ENCODE measurements at places on chromosomes 7 and 10. TPM values are rescaled to one million over a fixed set of nuclear protein-coding genes. Genes with fewer than 3 reads are reported as not detected.

C10orf120 gene
- not detected for total RNA-seq

DNA sequence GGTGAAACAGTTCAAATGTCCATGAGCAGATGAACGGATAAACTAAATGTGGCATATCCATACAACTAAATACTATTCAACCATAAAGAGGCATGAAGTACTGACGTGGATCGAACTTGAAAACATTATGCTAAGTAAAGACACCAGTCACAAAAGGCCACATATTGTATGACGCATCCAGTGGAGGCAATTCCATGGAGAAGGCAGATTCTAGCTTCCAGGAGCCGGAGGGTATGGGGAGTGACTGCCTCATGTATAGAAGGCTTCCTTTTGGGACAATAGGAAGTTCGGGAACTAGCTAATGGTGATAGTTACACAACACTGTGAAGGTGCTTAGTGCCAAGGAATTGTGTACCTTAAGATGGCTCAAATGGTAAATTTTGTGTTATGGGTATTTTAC is 98.4 kb downstream of the VIPR2 start:
- no peak overlapping the region for H3K27ac ChIP-seq
- peaks cover 17% of the 10 kb centered on the region for H3K4me1 ChIP-seq
- peaks cover 6% of the 10 kb centered on the region for H3K36me3 ChIP-seq
- H3K4me3 ChIP-seq = no peak overlapping the region

DNA sequence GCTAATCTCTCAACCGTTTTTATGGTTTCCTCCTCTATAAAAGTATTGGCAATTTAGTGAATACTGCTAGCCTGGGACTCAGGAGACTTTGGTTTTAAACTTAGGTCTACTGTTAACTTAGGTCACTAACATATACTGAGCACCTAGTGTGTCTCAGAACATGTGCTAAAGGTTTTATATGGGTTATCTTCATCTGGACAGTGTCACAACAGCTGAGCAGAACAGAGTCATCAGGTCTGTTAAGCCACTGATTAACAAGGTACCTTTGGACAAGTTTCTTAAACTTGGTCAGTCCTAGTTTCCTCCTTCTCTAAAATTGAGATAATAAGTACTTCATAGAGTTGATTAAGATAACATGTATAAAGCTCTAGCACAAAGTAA is 30.6 kb downstream of the NET1 start:
- H3K4me1 ChIP-seq = peaks cover 40% of the 10 kb centered on the region
- H3K27ac ChIP-seq = peak overlapping the region; percentile 7

DNA sequence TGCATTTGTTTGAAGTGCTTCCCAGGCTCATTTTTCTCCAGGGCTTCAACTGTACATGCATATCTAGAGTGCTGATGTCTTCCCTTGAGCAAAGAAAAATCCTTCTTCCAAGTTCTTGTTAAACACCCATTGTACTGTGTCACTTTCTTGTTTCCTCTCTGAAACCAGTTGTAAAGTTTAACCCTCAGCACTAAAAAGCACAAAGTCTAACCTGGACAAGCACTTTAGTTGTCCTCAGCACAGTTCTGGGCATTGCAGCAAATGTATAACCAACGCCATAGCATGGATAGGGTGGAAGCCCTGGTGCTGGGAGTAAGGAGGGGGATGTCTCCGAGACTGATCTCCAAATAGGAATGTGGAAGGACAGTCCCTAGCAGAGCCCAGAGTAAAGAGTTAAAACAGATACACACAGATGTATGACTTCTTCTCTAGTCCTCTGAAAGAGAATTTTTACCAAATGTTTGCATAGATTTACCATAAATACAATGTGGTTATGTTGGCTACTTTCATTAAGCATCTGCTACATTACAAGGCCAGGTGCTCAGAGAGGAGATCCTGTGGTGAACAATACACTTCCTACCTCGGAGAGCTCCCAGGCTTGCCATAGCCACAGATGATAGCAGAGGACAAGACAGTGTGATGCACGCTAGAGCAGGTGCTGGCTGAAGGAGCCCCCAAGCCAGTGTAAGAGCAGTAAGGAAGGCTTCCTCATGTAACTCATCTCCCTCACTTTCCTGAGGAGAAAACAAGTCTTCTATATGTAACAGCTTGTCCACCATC is 57.0 kb downstream of the DNAJC12 start:
- no peaks in the 10 kb centered on the region for H3K36me3 ChIP-seq
- DNase-seq = no peak
- no peaks in the 10 kb centered on the region for H3K27me3 ChIP-seq
- peaks cover 36% of the 10 kb centered on the region for H3K4me1 ChIP-seq

- no peak overlapping the region for H3K4me3 ChIP-seq
- no peak for DNase-seq
- H3K36me3 ChIP-seq = no peaks in the 10 kb centered on the region
- peaks cover 6% of the 10 kb centered on the region for H3K27me3 ChIP-seq
- H3K27ac ChIP-seq = no peak overlapping the region
- H3K4me1 ChIP-seq = no peaks in the 10 kb centered on the region
These were observed 21.0 kb upstream of the LRRC17 start for GRCh38 chr7:102891693-102892261.

PCDH15 gene
- total RNA-seq = not detected

KCNH2 gene
- 0.36 TPM for total RNA-seq

- H3K27me3 ChIP-seq = no peaks in the 10 kb centered on the region
- peaks cover 33% of the 10 kb centered on the region for H3K36me3 ChIP-seq
- H3K4me1 ChIP-seq = peaks cover 31% of the 10 kb centered on the region
- no peak for DNase-seq
- H3K4me3 ChIP-seq = no peak overlapping the region
These were observed 255.8 kb downstream of the TWIST1 start for GRCh38 chr7:18861514-18862118.

ALOX5 gene
- total RNA-seq = 2.4 TPM

TMEM236 gene
- 0.05 TPM for total RNA-seq

GRCh38 chr10:72379062-72379461 is 24.3 kb upstream of the DNAJB12 start:
- no peak overlapping the region for H3K4me3 ChIP-seq
- no peak overlapping the region for H3K27ac ChIP-seq
- peaks cover 12% of the 10 kb centered on the region for H3K4me1 ChIP-seq
- H3K27me3 ChIP-seq = no peaks in the 10 kb centered on the region
- no peak for DNase-seq
- H3K36me3 ChIP-seq = peaks cover 4% of the 10 kb centered on the region

DNA sequence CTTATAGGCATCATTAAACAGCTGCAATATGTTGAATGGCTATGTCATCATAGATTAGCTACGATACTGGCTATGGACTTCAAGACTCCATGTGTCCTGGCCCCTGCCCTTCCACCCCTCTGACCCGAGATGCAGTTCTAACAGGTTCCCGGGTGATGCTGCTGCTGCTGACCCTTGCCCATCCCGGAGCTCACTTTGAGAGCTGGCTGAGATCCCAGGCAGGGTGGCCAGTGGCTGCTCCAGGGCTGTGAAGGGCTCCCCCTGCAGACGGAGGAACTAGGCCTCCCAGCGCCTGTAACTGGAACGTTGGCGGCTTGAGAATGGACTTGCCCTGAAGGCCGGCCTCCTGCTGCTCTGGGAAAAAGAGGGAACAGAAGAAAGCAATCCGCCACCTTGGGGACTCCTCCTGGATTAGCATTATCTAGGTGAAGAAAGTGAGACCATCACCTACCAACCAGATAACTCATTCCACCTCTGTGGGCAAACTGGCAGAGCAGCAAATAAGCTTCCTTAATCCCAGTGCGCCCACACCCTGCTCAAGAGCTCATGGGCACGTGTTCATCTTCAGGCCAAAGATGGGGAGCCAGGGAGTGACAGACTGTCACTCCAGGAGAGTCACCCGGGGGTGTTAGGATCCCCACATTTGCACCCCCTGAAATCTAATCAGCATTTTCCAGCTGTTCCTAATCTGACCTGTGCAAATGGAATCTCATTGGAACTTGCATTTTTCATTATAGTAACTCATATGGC is 56.8 kb downstream of the PARP12 start:
- DNase-seq = no peak
- no peak overlapping the region for H3K27ac ChIP-seq
- H3K36me3 ChIP-seq = no peaks in the 10 kb centered on the region
- H3K4me3 ChIP-seq = no peak overlapping the region

PRSS37 gene
- total RNA-seq = not detected

SLIT1 gene
- 0.26 TPM for total RNA-seq

DNA sequence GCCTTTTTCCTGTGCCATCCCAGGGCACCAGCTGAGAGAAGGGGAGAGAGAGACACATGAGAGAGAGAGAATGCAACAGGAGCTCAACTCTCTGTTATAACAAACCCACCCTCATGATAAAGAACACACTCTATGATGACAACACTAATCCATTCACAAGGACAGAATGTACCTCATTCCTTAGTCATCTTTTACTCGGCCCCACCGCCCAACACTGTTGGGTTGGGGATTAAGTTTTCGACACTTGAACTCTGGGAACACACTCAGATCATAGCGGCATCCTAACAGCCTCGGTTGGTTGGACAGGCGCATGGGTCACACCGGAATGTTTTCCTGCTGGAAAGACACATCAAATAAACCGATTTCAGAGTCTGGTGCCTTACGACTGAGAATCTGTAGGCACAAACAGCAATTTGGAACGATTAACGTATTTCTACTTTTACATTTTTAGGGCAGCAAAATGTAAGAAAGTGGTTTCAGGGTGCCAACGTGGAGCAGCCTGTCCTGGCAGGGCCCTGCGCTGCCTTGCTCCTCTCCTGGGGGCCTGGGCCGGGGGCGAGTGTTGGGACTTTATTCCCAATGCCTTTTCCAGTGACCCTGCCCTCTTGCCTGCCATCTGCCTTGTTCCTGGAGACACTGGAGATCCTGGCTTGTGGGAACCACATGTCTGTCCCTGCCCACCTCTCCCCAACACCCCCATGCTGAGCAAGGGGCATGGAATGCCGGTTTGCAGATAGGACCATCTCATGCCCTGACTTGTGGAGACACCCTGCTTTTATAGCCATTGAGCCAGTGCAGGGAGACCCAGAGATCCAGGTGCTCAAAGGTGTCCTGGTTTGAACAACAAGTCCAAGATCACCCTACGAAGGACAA is 287.0 kb downstream of the TCERG1L start:
- H3K4me1 ChIP-seq = no peaks in the 10 kb centered on the region
- DNase-seq = no peak
- H3K36me3 ChIP-seq = no peaks in the 10 kb centered on the region

ADIRF gene
- not detected for total RNA-seq

DNA sequence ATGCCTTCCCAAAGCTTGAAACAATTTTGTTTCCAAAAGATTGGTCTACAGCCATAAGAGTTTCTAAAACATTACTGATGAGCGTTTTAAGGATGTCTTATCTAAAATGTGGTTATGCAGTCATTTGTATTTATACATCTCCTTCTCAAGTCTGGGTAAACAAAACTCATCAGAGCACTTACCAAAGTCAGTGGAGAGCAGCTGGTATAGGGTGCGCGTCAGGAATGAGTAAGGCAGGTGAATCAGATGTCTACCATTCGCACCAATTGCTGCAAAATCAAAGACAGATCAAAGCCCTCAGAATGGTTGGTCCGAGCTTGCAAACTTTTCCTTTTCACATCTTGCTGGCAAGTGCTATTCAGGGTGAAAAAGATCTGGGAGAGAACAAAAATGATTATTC is 65.6 kb upstream of the FAM171A1 start:
- no peak overlapping the region for H3K27ac ChIP-seq
- peaks cover 5% of the 10 kb centered on the region for H3K4me1 ChIP-seq
- no peak overlapping the region for H3K4me3 ChIP-seq
- no peaks in the 10 kb centered on the region for H3K36me3 ChIP-seq
- DNase-seq = no peak
- peaks cover 24% of the 10 kb centered on the region for H3K27me3 ChIP-seq

GRCh38 chr10:130737621-130738020 is 573.9 kb downstream of the TCERG1L start:
- no peaks in the 10 kb centered on the region for H3K27me3 ChIP-seq
- no peak for DNase-seq
- no peaks in the 10 kb centered on the region for H3K36me3 ChIP-seq

Measured in activated CD4-positive, alpha-beta T cell treated with anti-CD3 and anti-CD28 coated beads, Interleukin-2, amount 10 ng/mL, durations not matched to agents 24 days and 14 days (primary cell).